ENCODE measurements at places on chromosomes 11 and 22.

- no peak for DNase-seq
These were observed 2.3 kb downstream of the ASCL2 start for GRCh38 chr11:2267851-2268728.

DNA sequence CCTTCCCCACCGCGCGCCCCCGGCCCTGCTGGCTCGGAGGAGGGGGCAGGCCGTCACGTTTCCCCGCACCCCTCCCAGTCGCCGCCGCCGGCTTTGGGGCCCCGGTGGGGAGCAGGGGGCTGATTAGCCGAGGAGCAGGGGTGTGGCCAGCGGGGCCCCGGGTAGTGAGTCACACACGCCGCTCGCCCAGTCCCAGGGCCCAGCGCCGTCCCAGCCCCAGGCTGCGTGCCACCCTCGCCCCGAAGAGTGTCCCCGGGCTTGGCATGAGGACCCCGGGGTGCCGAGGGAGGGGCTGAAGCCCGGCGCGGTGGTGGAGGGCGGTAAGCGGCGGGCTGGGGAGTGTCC is 34.4 kb downstream of the PRDM11 start:
- DNase-seq, result peak; percentile 54

GRCh38 chr22:39349506-39349966 is 255 bp upstream of the SYNGR1 start:
- DNase-seq, result peak; percentile 54

DNA sequence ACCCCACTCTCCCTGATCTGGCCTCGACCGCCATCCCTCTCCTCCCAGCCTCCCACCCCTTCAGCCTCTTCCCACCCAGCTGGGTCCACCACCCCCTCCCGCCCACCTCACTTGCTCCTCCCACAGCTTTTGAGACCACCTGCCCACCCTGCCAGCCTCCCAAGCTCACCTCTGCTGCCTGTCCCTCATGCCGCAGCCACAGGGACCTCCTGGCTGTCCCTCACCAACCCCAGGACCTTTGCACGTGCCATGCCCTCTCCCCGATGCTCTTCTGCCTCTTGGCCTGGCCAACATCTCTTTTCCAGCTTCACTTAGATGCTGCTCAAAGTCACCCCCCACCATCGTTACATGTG is 6.5 kb downstream of the PNPLA5 start:
- DNase-seq, result no peak

DNA sequence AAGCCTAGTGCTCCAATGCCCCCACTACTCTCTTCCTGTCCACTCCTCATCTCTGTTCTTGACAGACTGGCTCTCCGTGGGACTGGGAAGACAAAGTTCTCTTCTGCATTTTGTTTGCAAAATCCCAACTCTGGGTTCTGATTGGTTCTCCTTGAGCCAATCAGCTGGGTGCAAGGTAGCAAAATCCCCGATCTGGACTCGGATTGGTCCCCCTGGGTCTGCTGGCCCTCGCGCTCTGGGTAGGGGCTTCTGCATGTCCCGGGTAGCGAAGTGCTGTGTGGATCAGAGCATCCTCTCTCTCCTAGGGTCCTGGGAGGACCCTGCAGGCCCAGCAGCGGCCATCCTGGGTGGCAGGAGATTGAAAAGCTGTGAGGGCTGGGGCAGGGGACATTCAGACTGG is 22.3 kb upstream of the A4GALT start:
- peak; percentile 66 for DNase-seq

- DNase-seq, result no peak
These were observed 18.0 kb upstream of the TMEM218 start for GRCh38 chr11:125129316-125129993.

GRCh38 chr11:75899806-75900205 is 84.8 kb downstream of the UVRAG start:
- no peak for DNase-seq

GRCh38 chr11:132496341-132496740 is 1036.0 kb downstream of the OPCML start:
- no peak for DNase-seq

DNA sequence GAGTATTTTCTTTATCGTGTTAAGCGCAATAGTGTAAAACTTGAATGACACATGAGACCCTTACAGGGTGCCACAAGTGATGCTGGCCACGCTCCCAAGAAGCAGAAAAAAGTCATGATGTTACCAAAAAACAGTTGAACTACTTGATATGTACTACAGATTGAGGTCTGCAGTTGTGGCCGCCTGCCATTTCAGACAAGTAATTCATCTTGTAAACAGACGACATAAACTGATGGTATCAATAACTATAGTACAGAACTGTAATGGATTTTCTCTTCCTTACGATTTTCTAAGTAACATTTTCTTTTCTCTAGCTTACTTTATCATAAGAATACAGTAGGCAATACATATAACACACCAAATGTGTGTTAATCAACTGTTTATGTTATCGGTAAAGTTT is 5.5 kb downstream of the CD59 start:
- DNase-seq, result no peak

GRCh38 chr11:2763984-2764383 is 64.2 kb upstream of the KCNQ1OT1 start:
- no peak for DNase-seq

GRCh38 chr22:49788504-49788903 is 39.2 kb downstream of the BRD1 start:
- peak; percentile 74 for DNase-seq

DNA sequence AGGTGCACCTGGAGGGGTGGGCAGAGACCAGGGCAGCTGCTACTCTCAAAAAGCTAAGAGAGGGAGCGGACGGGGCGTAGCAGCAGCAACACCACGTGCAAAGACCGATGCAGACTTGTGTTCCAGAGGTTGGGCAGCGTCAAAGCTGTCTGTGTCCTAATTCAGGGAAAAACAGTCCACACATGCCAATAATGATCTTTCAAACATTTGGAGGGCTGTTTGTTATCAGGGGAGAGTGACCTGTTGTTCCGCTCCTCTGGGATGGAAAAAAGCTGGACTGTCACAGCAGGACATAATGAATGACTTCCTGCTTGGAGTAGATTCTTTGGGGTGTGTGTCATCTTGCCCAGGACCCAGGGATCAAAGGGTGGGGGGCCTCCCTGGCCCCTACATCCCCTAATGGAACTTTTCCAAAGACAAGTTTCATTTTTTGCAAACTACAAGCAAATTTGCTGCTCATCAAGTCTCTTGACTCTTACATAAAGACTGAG is 6.2 kb upstream of the FBLN1 start:
- DNase-seq, result peak; percentile 63

- no peak for DNase-seq
These were observed 122.0 kb downstream of the MPPED1 start for GRCh38 chr22:43533656-43534428.

- no peak for DNase-seq
These were observed 75.0 kb upstream of the PRODH start for GRCh38 chr22:19011075-19011474.

GRCh38 chr11:68948496-68948895 is 32.3 kb downstream of the MRGPRD start:
- DNase-seq, result no peak

- DNase-seq, result no peak
These were observed 35.3 kb downstream of the BRSK2 start for GRCh38 chr11:1425006-1425405.

DNA sequence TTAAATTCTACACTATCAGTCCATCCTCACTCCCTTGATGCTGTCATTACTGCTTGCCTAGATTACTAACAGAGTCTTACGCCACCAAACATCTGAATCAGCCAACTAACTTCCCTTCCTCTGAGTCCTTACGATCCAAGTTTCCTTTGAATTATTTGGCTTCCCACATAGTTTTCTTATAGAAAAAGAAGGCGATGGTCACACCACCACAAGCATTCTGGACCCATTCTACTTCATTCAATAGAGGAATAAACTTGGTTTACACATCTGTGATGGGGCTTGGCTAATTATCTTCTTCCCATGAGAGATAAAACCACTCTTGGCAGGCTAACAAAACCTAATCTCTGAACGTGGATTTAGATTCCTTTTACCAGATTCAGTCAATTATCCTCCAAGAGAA is 35.0 kb downstream of the INTS4 start:
- no peak for DNase-seq

DNA sequence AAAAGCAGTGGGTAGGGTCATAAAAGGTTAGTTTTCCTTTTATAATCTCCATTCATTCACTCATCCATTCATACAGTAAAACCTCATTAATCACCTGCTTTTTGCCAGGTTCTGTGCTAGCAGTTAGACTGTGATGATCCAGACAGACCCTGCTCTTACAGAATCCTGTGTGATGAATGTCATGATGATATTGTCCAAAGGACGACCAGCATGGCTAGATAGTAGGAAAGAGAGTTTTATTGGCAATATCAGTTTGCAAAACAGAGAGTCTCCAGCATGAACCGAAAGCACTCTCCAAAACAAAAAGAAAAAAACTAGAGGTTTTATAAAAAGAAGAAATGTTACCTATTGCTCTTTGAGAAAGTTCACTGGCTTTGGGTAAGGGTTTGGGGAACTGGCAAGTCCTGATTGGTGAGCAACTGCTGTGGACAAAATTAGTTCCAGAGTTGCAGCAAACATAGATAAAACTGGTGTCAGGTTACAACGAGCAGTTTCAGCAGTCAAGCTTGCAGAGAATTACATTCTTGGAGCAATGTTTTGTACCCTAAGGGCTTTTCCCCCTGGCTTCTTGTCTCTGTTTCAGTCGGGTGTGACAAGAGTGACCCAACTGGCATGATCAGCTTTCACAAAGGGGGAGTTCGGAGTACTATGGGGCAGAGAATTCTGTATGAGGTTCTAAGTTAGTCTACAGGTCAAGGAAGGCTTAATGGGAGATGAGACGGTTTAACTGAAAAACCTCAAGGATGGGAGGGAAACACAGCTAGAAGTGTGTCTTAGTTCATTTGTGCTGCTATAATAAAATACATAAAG is 58.3 kb downstream of the HSD17B12 start:
- peak; percentile 36 for DNase-seq

DNA sequence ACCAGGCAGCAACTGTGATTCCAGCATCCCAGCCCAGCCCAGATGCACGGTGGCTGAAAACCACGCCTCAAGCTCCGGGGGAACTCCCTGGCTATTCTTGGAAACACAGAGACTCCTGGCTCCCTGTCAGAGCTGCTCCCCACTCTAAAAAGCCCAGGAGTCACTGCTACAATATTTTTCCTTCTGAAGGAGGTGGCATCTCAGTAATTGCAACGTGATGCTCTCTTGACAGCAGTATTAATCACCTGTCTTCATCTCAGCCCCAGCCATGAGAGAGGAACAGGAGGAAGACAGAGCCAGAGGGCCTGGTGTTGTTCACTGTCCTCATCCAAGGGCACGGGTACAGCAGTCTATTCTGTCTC is 26.9 kb downstream of the DRD2 start:
- no peak for DNase-seq

DNA sequence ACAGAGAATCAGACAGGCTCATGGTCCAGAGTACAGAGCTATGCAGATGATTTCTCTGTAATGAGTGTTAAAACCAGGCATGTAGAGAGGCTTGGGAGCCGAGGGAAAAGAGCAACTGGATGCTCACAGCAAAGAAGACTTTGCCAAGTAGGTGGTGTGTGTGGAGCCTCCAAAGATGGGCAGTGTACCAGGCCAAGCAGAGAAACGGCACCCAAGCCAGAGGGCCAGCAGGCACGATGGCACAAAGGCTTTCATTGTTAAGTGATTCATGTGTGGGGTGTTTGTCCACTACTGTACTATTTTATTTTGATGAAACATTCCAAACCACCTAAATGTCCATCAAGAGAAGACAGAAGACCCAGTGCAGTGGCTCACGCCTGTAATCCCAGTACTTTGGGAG is 11.1 kb downstream of the RANGAP1 start:
- DNase-seq, result no peak

DNA sequence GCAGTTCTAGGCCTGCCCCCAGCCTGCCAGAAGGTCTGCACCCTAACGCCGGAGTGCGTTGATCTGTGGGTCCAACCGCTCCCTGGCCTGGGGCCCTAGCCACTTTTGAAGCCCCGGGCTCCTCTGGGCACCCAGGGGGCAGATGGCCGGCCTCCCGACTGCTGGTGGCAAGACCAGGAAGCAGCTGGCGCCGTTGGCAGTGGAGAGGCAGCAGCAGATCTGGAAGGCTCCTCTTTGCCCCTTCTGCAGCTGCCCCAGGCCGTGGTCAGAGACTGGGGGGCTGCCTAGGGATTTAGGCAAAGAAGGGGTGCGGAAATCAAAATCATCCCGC is 445 bp upstream of the VWCE start:
- DNase-seq, result no peak

- no peak for DNase-seq
These were observed 1200.5 kb downstream of the BRD1 start for GRCh38 chr22:48627203-48627602.

DNA sequence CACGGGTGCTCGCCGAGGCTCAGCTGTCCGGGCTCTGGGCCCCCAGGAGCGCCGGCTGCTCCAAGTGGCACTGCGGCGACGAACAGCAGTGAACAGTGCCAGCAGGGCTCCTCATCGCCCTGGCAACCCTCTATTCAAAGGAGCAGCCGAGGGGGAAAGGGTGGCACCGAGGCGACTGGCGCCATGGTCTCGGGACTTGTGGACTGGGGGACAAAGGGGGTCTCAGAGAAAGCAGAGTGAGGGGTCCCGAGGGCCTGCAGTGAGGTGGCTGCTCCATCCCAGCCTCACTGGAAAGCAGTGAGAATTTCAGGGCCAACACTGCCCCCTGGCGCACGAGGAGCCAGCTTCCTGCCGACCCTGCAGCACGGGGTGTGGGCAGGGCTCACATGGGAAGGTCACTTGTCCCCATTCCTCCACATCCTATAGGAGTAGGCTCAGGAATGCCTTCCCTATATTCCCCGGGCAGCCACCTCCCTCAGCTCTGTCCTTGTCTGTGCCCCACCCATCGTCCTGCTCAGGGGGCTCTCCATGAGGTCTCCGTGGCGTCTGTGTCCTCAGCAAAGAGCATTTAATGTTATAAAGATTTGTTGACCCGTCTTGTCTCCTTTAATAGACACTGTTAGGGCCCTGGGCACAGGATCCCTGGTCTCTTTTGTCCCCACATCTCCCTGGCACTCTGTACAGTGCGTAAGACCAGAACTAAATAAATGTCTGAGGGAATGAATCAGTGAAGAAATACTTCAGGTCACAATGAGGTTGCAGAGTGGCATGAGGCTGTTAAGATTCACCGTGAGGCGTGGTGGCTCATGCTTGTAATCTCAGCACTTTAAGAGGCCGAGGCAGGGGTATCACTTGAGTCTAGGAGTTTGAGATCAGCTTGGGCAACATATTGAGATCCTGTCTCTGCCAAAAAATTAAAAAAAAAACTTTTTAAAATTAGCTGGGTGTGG is 26.4 kb downstream of the LRFN4 start:
- no peak for DNase-seq

DNA sequence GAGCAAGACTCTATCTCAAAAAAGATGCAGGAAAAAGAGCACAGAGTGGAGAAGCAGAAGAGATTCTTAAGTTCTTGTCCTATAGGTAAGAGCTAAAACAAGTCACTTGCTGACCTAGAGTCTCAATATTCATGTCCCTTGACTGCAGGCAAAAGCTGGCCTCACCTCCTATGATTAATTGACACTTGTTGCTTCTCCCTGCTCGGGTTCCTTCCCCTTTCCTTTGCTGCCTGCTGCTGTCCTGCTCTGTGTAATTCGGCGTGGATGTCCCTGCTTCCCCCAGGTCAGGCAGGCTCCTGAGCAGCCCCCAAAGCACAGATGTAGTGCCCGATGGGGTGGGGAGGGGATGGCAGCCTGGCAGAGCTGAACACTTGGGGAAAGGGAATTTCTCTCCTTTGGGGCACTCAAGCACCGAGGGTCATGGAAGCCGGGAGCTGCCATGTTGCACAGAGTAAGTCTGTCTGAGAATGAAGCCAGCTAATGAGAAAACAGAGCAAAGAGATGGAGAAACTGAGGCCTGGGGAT is 60.8 kb upstream of the NUP50 start:
- DNase-seq, result no peak
